ENCODE measurements at places on chromosomes 6 and 20. TPM values are rescaled to one million over a fixed set of nuclear protein-coding genes. Genes with fewer than 3 reads are reported as not detected.
A peak's percentile ranks its signal among the peaks of the same experiment; 100 is the strongest.

DNA sequence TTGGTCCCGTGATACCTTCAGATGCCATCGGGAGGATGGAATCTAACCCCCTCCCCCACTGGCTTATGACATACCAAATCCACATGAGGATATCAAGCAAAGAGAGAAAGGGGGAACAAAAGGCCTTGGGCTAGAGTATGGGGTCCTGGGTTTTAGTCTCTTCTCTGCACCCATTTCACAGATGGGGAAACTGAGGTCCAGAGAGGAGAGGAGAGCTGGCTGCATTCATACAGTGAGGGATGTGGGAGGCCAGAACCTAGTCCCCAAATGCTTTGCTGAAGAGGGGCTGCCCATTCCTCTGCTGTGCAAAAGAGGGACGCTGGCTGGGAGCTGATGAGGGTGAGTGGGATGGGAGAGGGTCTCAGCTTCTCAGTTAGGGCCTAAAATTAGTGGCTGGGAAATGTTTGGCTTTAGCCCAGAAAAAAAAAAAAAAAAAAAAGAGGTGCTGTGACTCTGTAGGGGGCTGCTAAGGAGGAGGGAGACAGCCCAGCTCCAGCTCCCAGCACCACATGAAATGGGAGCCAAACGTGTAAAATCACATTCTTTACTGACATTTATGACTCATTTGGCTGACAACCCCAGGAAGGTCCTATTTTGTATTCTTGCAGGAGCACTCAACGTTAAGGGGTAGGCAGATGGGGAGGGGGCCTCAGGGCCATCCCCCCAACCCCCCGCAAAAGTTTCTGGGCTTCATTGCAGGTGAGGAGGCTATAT, 11.9 kb downstream of the XKR7 start:
- H3K27me3 ChIP-seq, result peaks cover 5% of the 10 kb centered on the region
- H3K4me1 ChIP-seq, result no peaks in the 10 kb centered on the region
- DNase-seq, result no peak
- no peaks in the 10 kb centered on the region for H3K36me3 ChIP-seq

The CST2 gene
- not detected for total RNA-seq

GRCh38 chr6:16043171-16044135, 85.4 kb upstream of the MYLIP start:
- DNase-seq, result no peak
- no peaks in the 10 kb centered on the region for H3K36me3 ChIP-seq
- H3K4me1 ChIP-seq, result peaks cover 11% of the 10 kb centered on the region
- no peak overlapping the region for H3K27ac ChIP-seq
- H3K27me3 ChIP-seq, result no peaks in the 10 kb centered on the region

- no peaks in the 10 kb centered on the region for H3K36me3 ChIP-seq
- no peak overlapping the region for H3K27ac ChIP-seq
- H3K27me3 ChIP-seq, result no peaks in the 10 kb centered on the region
- peaks cover 3% of the 10 kb centered on the region for H3K4me1 ChIP-seq
Observed at GRCh38 chr6:25578538-25578937, 73.5 kb upstream of the SCGN start.

GRCh38 chr6:31900917-31901414, 920 bp downstream of the ZBTB12 start:
- peak; percentile 41 for DNase-seq
- H3K4me1 ChIP-seq, result peaks cover 33% of the 10 kb centered on the region
- H3K27ac ChIP-seq, result peak overlapping the region; percentile 28
- no peaks in the 10 kb centered on the region for H3K27me3 ChIP-seq
- H3K4me3 ChIP-seq, result peak overlapping the region; percentile 77

GRCh38 chr6:152979116-152979515, 3.7 kb downstream of the FBXO5 start:
- peaks cover 16% of the 10 kb centered on the region for H3K4me1 ChIP-seq
- no peak overlapping the region for H3K27ac ChIP-seq

DNA sequence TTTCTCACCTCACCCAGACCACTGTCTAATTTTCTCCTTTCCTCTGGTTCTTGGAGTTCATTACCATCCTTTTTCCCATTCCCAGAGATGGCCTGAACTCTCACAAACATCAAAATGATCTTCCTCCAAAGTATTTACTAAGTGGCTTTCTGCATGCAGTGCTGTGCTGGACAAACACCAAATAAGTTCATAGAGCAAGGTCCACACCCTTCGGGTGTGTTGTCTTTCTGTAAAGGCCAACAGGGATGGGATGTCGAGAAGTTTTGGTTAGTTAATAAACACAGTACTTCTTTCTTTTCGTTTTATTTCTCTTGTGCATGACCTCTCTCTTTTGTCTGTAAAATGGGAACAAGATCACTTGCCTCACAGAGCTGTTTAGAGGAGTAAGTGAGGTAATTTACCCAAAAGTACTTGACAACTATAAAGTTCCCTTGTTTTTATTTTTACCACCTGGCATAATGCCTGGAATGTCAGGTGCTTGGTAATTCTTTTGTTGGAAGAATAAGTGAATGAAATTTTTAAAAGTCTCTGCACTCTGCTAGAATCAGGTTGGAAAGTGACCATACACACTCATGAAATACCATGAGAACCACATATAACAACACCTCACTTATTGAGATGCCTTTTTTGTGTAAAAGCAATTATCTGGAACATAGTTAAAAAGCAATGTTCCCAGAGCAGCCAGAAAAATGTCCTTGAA, 22.8 kb upstream of the CCN6 start:
- H3K27me3 ChIP-seq, result no peaks in the 10 kb centered on the region
- no peak overlapping the region for H3K4me3 ChIP-seq
- no peaks in the 10 kb centered on the region for H3K36me3 ChIP-seq
- no peak overlapping the region for H3K27ac ChIP-seq
- peaks cover 13% of the 10 kb centered on the region for H3K4me1 ChIP-seq

GRCh38 chr20:59043698-59044097, 1.1 kb upstream of the PRELID3B start:
- no peaks in the 10 kb centered on the region for H3K36me3 ChIP-seq
- H3K27ac ChIP-seq, result peak overlapping the region; percentile 37
- H3K27me3 ChIP-seq, result no peaks in the 10 kb centered on the region
- no peak overlapping the region for H3K4me3 ChIP-seq
- peaks cover 47% of the 10 kb centered on the region for H3K4me1 ChIP-seq
- DNase-seq, result no peak

The SS18L1 gene
- total RNA-seq, result 20.7 TPM

The LY6G6C gene
- not detected for total RNA-seq

GRCh38 chr6:106600329-106600728, 29.0 kb downstream of the RTN4IP1 start:
- no peak overlapping the region for H3K4me3 ChIP-seq
- H3K36me3 ChIP-seq, result peaks cover 4% of the 10 kb centered on the region
- no peak for DNase-seq

GRCh38 chr6:15490242-15491100, 172.4 kb downstream of the DTNBP1 start:
- H3K27ac ChIP-seq, result peak overlapping the region; percentile 47
- H3K4me3 ChIP-seq, result no peak overlapping the region
- no peaks in the 10 kb centered on the region for H3K27me3 ChIP-seq
- peaks cover 11% of the 10 kb centered on the region for H3K36me3 ChIP-seq
- no peak for DNase-seq

The C2 gene
- total RNA-seq, result 3.4 TPM

Measured in B cell (primary cell).